Head of caudate nucleus (tissue), 42 donors: ENCODE measurements at places on chromosomes 2 and 18.

GRCh38 chr2:1613078-1613445 is 131.3 kb downstream of the PXDN start:
- DNase-seq, result no peak

- no peak for DNase-seq
These were observed 130.8 kb downstream of the ZNF236 start for GRCh38 chr18:76953156-76953555.

GRCh38 chr2:120875431-120875830 is 139.8 kb downstream of the GLI2 start:
- DNase-seq, result no peak

GRCh38 chr18:22726469-22726868 is 206.7 kb upstream of the RBBP8 start:
- DNase-seq, result no peak

- DNase-seq, result no peak
These were observed 144.6 kb downstream of the CABLES1 start for GRCh38 chr18:23279931-23280330.

- DNase-seq, result no peak
These were observed 47.7 kb downstream of the SLC9A2 start for GRCh38 chr2:102667072-102667471.
